ENCODE measurements at places on chromosomes 5 and 9. TPM values are rescaled to one million over a fixed set of nuclear protein-coding genes. Genes with fewer than 3 reads are reported as not detected.

CKS2 gene
- 4.3 TPM for total RNA-seq

FCHO2 gene
- 31.0 TPM for total RNA-seq

SERF1A gene
- total RNA-seq: 6.0 TPM

INSL4 gene
- total RNA-seq: not detected

LCN2 gene
- total RNA-seq: 0.69 TPM

RNF44 gene
- total RNA-seq: 16.6 TPM

RETREG1 gene
- total RNA-seq: 5.4 TPM

EMB gene
- 15.0 TPM for total RNA-seq

MYMK gene
- not detected for total RNA-seq

RMI1 gene
- total RNA-seq: 3.7 TPM

PLPPR1 gene
- total RNA-seq: not detected

ANKDD1B gene
- not detected for total RNA-seq

RMRP gene
- total RNA-seq: 21,166 TPM

MATR3 gene
- total RNA-seq: 139 TPM

RNF224 gene
- total RNA-seq: not detected

PTBP3 gene
- 35.4 TPM for total RNA-seq

CCDC183 gene
- 0.42 TPM for total RNA-seq

N4BP3 gene
- total RNA-seq: 1.7 TPM

NPR3 gene
- 6.5 TPM for total RNA-seq

BTNL3 gene
- total RNA-seq: not detected

SLC4A9 gene
- total RNA-seq: not detected

GABRA6 gene
- not detected for total RNA-seq

EIF4E1B gene
- total RNA-seq: not detected

CAVIN4 gene
- total RNA-seq: 1.5 TPM

PCDHA3 gene
- total RNA-seq: 0.23 TPM

ANKRD18A gene
- 0.09 TPM for total RNA-seq

NEURL1B gene
- total RNA-seq: 38.6 TPM

RANBP6 gene
- total RNA-seq: 15.9 TPM

PKD2L2 gene
- 0.29 TPM for total RNA-seq

ARID3C gene
- not detected for total RNA-seq

UBLCP1 gene
- total RNA-seq: 30.9 TPM

TARS1 gene
- 85.9 TPM for total RNA-seq

NUTM2F gene
- not detected for total RNA-seq

NR2F1-AS1 gene
- total RNA-seq: 25.6 TPM

QSOX2 gene
- total RNA-seq: 6.6 TPM

ERCC6L2 gene
- total RNA-seq: 42.7 TPM

PHF24 gene
- 0.93 TPM for total RNA-seq

NTRK2 gene
- 19.2 TPM for total RNA-seq

PHYHD1 gene
- total RNA-seq: 11.4 TPM

C9orf50 gene
- not detected for total RNA-seq

FBP2 gene
- total RNA-seq: not detected

TCERG1 gene
- total RNA-seq: 41.7 TPM

PCDHB15 gene
- 4.4 TPM for total RNA-seq

PDLIM4 gene
- total RNA-seq: 83.2 TPM

GRXCR2 gene
- not detected for total RNA-seq

SLCO6A1 gene
- not detected for total RNA-seq

PCDHB2 gene
- 2.3 TPM for total RNA-seq
